MG63 (cell line): ENCODE measurements at places on chromosomes 3 and 15.

DNA sequence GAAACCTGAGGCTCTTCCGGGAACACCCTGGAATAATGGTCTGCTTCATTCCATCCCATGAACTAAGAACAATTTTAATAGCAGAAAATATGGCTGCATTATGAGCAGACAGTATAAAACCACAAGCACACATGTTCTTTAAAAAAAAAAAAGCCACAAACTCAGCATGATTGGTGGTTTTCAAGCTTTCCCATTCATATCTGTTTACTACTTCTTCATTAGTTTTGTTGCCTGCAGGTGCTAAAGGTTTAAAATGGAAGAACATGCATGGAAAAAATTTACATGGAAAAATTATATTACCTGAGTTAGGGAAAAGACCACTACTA, 137.9 kb upstream of the HES1 start:
- no peak for DNase-seq

DNA sequence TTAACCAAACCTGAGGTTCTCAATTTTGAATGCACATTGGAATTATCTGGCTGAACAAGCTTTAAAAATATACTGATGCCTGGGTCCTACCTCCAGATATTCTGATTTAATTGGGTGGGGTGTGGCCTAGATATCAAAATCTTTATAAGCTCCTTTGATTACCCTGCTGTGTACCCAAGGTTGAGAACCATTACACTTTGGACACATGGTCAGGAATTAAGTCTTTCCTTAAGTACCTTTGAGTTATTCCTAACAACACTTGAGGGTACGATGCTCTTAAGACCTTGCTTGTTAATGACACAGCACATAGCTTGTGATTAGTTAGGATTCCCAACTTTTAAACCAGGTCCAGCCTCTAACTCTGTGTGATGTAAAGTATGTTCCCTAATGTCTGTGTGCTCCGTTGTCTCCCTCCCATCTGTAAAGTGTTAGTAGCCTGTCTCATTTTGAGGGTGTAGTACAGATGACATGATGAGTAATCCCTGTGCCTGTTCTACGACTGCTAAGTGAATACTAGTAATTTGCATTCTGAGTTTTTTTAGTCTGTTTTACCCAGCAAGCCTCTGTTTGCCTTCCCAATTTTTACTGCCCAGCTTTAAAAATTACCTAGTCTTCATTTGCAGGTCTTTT, 154.9 kb downstream of the KLHL25 start:
- no peak for DNase-seq

DNA sequence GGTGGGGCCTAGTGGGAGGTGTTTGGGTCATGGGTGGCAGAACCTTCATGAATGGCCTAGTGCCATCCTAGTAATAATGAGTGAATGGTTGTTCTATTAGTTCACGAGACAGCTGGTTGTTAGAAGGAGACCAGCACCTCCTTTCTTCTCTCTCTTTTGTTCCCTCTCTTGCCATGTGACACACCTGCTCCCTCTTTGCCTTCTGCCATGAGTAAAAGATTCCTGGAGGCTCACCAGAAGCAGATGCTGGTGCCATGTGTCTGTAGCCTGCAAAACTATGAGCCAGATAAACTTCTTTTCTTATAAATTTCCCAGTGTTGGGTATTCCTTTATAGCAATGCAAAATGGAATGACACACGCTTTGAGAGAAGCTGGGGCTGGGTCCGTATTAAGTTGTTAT, 89.0 kb upstream of the SLC4A7 start:
- DNase-seq = no peak

DNA sequence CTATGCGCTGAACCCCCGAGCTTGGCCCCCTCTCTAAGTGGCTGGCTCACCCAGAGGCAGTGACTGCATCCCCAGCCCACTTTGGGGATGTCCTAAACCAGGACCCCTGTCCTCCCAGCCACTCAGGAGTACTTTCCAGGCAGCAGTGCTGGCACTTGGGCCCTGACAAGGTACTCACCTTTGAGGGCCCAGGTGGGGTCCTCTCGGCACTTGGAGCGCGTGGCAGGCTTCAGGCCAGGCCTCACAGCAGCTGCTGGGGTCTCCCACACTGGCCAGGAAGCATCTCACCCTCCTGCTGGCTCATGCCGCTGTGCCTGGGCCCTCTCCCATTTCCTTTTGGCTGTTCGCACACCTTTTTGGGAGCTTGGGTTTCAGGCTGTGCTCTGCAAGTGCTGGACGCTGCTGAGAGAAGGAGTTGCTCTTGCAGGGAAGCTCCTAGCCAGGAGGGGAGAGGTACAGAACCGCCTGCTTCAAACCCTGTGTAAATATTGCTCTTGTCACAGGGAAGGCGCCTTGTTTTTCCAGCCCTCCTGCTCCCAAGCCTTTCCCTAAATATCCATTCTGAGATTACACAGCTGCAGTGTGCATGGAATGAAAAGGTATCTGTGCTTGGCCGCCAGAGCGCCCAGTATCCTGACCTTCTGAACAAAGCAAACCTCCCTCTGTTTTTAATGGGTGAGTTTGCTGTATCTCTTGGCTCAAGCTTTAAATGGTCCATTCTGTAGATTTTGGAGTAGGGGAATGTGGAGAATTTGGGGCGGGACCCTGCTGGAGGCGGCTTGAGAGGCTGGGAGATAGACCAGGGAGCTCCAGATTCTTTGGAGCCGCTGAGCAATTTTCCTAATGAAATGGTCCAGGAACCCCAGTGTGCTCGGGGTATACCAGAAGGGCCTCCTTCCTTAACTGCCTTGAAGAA, 45.6 kb downstream of the DNASE1L3 start:
- DNase-seq = no peak

DNA sequence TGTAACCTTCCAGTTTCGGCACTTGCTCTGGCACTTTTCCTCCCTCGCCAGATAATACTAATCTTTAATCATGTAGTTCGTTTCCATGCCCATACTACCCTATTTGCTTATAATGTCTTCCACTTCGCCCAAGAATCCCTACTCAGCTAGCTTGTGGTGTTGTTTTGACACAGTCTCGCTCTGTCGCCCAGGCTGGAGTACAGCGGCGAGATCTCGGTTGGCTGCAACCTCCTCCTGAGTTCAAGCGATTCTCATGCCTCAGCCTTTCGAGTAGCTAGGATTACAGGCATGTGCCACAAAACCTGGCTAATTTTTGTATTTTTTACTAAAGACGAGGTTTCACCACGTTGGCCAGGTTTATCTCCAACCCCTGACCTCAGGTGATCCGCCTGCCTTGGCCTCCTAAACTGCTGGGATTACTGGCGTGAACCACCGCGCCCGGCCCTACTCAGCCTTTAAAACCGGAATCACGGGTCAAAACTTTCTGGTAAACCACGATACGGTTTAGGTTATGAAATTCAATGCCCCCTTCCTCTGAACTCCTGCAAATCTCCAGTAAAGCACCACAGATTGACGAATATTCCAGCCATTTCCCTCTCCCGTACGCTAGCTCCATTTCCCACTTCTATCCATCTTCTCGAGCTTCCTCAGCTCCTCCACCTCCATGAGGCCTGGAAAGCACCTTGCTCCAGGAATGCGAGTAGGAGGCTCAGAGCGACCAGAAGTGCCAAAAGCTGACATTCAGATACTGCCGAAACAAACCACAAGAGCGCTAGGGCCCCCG, 878 bp upstream of the RAD51 start:
- DNase-seq = no peak

DNA sequence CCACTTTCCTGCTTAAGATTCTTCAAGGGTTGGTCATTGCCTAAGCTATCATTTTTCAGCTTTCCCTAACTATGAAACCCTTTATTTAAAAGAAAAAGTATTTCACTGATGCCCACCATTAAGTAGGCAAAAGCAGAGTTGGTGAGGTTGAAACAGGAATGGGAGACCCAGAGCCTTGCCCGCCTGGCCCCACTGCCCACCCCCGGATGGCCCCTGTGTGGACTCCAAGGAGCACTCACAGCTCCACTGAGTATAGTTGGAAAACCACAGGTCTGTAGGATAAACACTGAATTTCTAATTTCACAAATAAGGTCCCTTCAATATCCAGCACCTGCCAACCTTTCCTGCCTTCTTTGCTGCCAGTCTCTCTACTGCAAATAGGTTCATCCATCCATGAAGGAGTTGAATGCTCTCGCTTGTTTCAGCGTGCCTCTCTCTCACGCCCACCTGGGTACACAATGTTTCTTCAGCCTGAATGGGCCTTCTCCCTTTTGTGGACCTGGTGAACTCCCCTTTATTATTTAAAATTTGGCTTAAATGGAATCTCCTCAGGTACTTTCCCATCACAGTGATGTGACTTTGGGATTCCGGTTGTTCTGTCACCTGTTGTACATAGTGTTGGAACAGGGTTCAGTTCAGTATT, 8.7 kb upstream of the ACAP2 start:
- no peak for DNase-seq

DNA sequence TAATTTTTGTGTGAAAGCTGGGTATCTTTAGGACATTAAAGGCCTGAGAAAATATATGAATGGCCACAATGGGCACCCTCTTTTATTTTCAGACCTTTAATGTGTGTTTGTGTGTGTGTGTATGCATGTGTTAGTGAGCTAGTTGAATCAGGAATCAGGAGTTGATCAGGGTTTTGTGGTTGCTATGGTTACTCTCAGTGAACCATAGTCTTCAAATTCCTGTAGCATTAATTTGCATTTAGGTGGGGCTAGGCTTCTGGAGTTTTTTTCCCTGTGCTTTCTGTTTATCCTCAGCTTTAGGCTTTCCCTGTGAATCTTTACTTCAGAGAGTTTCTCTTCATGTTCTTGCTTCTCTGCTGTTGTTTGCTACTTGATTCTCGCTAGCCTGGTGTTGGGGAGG, 122.0 kb upstream of the ONECUT1 start:
- DNase-seq = no peak

- no peak for DNase-seq
Observed at GRCh38 chr15:66932634-66933024, 132.8 kb upstream of the SMAD3 start.

DNA sequence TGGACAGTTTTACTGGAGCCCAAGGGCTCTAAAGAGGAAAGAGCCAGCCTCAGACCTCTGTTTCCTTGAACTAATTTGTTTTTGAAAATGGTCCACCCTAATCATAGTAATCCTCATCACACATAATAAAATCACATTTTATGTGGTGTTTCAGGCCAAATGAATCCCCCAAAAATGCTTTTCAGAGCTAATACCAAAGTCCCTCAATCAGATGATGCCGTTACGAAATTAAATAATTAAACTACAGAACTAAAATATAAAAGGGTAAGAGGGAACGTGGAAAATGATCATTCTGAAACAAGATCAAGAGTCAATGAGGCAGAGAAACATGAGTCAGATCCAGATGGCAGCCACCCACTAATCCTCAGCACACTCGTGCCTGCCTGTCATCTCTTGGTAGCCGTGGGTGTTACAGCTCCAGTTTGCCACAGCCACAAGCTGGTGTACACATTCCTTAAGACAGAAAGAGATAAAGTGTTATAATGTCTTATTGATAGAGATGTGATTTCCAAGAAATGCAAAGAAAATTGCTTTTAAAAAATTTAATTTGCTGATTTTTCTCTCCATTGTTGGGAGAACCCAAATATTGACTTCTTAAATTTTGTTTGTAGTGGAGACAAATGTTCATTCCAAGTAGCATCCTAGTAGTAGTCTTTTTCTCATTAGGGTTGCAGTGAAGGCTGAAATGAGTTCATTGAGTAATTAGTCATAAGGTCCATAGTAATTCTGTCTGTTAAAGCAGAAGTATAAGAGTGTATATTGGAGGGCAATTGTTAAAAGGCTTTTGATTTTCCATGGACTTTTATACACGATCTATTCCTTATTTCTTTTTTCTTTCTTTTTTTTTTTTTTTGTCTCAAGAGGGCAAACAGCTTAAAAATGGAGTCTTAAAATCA, 104.2 kb downstream of the AGBL1 start:
- peak; percentile 43 for DNase-seq

GRCh38 chr15:78034495-78035191, 42.9 kb downstream of the TBC1D2B start:
- DNase-seq = no peak

DNA sequence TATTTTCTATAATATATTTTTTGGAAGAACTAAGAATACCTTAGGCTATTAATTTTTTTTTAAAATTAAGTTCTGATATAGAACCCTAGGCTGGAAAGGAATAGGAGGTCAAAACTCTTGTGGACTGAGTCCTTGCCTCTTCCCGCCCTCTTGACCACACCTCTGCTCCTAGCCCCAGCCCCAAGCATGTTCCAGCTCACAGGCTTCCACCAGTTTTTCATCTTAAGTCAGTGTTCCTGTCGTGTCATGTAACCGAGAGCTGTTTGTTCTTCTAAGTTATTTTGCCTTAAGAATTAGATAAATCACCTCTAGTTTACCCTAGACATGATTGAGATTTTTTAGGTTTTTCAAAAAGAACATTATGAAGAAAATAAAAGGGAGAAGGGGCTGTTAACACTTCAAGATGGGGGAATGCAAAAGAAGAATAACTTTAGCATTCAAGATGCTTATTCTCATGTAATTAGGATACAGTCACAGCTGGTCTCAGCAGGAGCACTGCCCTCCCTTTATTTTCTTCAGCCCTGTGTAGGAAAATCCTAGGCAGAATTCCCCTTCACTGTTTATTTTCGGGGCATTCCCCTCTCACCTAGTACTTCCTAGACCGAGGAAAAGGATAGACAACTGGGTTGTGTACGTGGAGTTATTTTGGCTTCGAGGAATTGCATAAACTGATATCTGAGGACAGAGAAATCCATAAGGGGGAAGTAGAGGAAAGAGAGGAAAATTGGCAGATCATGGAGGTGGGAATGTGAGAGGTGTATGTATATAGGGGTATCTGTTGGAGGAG, 110.2 kb downstream of the CMSS1 start:
- DNase-seq = no peak

- no peak for DNase-seq
Observed at GRCh38 chr3:3664935-3665334, 134.3 kb upstream of the LRRN1 start.

DNA sequence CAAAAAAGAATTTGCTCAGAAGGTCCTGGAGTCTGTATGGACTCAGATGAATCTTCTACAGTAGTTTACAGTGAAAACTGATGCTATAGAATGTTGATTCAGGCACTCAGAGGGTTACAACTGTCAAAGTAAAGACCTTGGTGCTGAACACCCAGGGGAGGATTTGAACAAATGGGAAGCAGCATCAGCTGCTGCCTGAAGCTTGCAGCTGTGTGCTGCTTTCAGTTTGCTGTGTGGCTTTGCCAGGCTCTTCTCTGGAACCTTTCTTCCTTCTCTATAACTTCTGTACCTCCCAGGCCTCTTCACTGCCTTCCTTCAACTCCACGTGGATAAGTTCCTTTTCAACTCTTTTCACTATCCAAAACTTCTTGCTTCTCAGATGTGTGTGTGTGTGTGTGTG, 214.2 kb downstream of the GRM7 start:
- no peak for DNase-seq

DNA sequence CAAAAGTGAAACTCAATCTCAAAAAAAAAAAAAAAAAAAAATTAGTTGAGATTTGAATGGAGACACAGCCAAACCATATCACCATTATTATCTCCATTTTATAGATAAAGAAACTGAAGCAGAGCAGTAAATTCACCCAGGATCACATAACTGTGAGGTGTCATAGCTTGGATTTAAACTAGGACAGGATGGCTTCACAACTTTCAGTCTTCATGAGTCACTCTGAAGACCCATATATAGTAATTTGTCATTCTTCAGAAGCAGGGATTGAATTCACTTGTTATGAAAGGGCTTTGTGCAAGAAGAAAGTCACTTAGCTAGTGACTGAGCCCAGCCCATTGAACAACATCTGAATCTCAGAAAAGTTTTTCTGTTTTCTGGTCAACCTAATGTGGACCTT, 60.5 kb upstream of the LRIG1 start:
- DNase-seq = no peak

- no peak for DNase-seq
Observed at GRCh38 chr3:194811118-194811517, 125.4 kb downstream of the FAM43A start.
